K562 (cell line): ENCODE measurements at places on chromosomes 13 and 19. TPM values are rescaled to one million over a fixed set of nuclear protein-coding genes. Genes with fewer than 3 reads are reported as not detected.

CD209 gene
- total RNA-seq: not detected in 2 replicates

SCGB2B2 gene
- total RNA-seq: not detected in 2 replicates

ZNF99 gene
- not detected in 2 replicates for total RNA-seq

- no peaks in the 10 kb centered on the region for H3K27me3 ChIP-seq
- H3K36me3 ChIP-seq: no peaks in the 10 kb centered on the region
- H3K4me1 ChIP-seq: no peaks in the 10 kb centered on the region
- DNase-seq: no peak
- no peak overlapping the region for H3K27ac ChIP-seq
Measured at GRCh38 chr13:74056801-74057542, 77.2 kb downstream of the KLF12 start.

DNA sequence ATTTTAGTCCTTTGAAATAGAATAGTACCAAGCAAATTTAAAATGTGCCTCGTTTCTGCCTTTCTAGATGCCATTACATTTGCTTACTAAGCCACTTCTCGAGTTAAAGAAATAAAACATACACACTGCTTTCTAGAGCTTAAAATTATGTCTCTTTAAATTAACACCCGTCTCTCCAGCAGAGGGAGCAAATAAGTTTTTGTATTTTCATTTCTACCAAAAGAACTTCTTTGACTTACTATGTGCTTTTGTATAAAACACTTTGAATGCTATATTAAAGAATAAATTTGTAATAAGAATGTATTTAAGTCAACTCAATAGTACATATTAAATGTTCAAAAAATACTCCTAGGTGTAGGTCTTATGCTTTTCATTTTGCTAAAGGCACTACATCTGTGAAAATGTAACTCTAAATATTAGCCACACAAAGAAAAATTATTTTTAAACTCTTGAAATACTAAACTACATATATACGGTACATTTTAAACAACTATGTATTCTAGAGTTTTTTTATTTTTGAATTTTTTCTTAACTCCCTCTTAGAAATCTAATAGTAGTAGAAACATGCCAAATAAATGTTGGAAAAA is 269.3 kb upstream of the MIR17HG start:
- no peaks in the 10 kb centered on the region for H3K36me3 ChIP-seq
- DNase-seq: peak; percentile 54
- no peak overlapping the region for H3K4me3 ChIP-seq
- H3K27me3 ChIP-seq: no peaks in the 10 kb centered on the region
- H3K4me1 ChIP-seq: no peaks in the 10 kb centered on the region

DNA sequence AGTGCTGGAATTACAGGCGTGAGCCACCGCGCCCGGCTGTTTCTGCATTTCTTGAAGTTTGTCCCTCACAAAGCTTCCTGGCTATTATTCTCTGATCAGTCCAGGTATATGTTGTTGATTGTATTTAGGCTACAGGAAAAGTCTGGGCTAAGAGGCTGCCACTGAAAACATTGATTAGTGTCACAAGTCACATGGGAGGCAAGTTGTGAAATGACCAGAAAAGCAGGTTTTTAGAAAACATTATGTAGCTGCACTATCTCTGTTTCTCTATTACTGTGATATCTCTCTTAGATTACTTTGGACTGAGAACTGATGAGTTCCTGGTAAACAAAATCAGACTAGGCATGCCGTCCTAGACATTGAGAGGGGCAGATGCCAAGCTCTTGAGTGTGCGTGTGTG is 16.0 kb upstream of the ZDHHC20 start:
- H3K27ac ChIP-seq: no peak overlapping the region
- no peak for DNase-seq
- H3K27me3 ChIP-seq: no peaks in the 10 kb centered on the region
- H3K36me3 ChIP-seq: no peaks in the 10 kb centered on the region
- no peak overlapping the region for H3K4me3 ChIP-seq

DNA sequence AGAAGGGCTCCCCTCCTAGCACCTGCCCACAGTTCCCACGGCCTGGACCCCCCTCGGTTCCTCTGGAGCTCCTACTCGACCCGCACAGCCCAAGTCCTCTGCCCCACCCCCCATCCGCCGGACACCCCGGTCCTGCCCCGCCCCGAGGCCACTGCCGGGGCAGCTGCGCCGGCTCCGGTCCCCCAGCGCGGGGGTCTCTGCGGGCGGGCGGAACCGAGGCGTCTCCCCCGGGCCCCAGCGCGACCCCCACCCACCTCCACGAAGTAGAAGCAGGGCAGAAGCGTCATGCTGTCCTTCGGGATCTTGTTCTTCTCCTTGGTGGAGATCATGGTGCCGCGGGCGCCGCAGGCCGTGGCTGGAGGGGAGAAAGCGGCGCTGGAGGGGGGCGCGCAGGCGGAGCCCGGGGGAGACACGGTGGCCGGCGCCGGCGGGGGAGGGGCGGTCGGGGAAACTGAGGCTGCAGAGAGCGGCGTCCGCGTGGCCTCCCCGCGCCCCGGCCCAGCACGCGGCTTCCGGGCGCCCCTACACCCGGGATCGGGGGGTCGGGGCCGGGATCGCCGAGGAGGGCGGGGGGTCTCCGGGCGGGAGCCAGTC is 427 bp downstream of the PLPPR3 start:
- peak overlapping the region; percentile 83 for H3K27ac ChIP-seq
- peak overlapping the region; percentile 85 for H3K4me3 ChIP-seq
- peak; percentile 85 for DNase-seq
- peaks cover 15% of the 10 kb centered on the region for H3K4me1 ChIP-seq
- H3K27me3 ChIP-seq: no peaks in the 10 kb centered on the region
